Left ventricle myocardium inferior (tissue), 1 donor: ENCODE measurements at places on chromosomes 11 and 22. TPM values are rescaled to one million over a fixed set of nuclear protein-coding genes. Genes with fewer than 3 reads are reported as not detected.

DNA sequence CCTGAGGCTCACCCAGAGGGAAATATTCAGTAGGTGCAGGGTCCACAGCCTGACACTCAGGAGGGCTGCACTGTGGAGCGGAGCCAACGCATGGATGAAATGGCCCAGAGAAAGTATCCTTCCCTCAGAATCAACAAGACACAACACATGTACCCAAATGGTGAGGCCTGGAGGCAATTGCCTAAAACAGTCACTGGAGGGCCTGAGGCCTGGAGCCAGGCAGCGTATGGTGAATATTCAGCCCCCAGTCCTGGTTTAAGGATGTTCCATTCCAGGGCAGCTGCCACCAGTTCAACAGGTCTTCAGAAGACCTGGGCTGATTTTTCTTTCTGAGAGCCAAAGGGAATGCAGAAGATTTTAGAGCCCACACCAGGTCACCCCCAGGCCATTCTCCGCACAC is 264.8 kb downstream of the INSC start:
- no peak for DNase-seq

The APOL4 gene
- 4.7 TPM for total RNA-seq

GRCh38 chr11:34028425-34028824 is 23.1 kb upstream of the CAPRIN1 start:
- peak; percentile 33 for DNase-seq

The C11orf87 gene
- 0.14 TPM for total RNA-seq

GRCh38 chr11:67468456-67468758 is 644 bp downstream of the TMEM134 start:
- DNase-seq: no peak

GRCh38 chr11:87127101-87127500 is 89.4 kb downstream of the TMEM135 start:
- DNase-seq: no peak

DNA sequence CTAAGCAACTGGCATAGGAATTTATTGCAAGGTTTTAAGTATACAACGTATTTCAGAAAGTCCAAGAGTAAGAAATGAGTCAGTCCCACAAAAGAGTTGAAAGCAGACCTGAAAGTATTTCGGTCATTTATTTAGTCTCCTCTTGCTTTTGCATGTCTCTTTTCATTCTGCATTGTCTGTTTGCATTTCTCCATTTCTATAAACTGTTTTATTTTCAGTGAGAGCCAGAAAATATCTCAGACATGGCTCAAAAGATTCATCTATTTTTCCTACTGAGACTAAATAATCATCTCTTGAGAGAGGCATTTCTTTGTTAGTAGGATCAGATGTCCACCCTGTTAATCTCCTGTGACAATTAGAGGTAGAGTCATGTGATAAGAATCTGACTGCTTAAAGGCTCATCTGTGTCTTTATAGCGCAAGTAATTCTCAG is 219.1 kb upstream of the CCDC179 start:
- no peak for DNase-seq

The GRAMD1B gene
- total RNA-seq: 31.8 TPM

GRCh38 chr22:42752230-42752746 is 31.6 kb upstream of the A4GALT start:
- no peak for DNase-seq

GRCh38 chr11:131626788-131627187 is 256.4 kb downstream of the NTM start:
- DNase-seq: no peak

DNA sequence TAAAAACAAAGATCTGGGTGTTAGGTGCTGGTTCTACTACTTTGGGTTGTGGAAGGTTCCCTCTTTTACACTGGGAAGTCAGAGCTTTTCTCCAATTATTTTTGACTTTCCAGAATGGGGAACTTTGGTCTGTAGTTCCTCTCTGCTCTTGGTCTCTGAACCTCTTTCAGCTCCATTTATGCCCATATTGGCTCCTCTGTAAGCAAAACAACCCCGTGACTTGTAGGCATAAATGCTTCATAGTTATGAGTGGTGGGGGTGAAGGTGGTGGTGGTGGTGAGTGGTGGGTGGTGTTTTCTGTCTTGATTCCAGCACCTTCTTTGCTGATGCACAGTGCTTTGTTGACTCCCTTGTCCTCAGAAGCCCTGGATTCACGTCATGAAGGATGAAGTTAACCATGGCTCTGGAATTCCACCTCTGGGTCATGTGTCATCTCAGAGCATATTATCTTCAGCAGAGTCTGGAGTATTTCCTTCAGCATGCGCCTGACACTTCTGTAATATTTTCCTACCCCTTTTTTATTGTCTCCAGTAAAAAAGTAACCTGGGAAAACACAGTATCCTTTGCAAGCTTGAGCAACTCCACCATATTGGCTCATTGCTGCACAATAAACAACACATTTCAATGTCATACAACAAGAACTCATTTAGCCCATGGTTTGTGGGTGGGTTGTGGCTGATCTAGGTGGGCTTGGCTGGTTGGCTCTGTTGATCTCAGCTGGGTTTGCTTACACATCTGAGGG is 24.1 kb upstream of the GRK3 start:
- DNase-seq: no peak

- DNase-seq: no peak
Measured at GRCh38 chr11:28524098-28524497, 415.9 kb downstream of the METTL15 start.

The FAM111A gene
- total RNA-seq: 9.6 TPM

The GRK3 gene
- total RNA-seq: 3.8 TPM

The JRKL gene
- 6.3 TPM for total RNA-seq

The OR5B21 gene
- total RNA-seq: not detected

The IL10RA gene
- total RNA-seq: 5.0 TPM

- DNase-seq: no peak
Measured at GRCh38 chr22:43431808-43432554, 20.2 kb downstream of the MPPED1 start.

GRCh38 chr22:26573026-26573662 is 16.8 kb downstream of the TPST2 start:
- peak; percentile 50 for DNase-seq

- DNase-seq: no peak
Measured at GRCh38 chr11:10669258-10670033, 24.1 kb downstream of the IRAG1 start.

DNA sequence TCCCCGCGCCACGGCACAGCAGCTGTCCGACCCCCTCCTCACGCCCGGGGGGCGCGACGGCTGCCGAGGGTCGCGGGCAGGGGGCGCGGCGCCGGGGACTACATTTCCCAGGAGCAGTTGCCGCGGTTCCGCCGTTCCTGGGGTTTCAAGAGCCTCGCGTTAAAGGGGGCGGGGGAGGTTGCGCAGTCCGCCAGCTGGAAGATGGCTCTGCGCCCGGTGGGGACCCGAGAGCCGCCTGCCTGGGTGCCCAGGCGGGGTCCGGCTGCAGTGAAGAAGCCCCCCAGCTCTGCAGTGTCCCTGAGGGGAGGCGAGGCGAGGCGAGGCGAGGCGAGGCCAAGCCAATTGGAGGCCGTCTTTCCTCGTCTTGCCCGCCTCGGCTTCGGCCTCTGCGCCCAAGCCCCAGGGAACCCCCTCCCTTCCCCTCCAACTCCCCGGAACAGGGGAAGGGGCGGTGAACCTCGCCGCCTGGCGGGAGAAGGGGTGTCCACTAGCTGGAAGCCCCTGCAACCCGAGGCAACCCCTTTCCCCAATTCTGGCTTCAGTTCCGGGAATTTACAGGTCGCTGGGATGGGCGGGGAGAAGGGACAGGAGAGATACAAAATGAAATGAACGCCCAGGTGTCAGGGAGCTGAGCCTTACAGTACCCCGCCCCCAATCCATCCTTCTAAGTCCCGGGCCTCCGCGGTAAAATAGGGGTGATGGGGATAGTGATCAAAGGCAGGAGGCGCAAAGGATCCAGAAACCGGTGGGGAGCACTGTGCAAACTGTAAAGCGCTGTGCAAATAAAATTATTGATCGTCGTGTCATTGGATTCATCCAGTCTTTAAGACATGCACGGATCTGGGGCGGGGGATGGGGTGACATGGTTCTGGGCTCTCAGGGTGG is 5.2 kb upstream of the GCAT start:
- peak; percentile 70 for DNase-seq

DNA sequence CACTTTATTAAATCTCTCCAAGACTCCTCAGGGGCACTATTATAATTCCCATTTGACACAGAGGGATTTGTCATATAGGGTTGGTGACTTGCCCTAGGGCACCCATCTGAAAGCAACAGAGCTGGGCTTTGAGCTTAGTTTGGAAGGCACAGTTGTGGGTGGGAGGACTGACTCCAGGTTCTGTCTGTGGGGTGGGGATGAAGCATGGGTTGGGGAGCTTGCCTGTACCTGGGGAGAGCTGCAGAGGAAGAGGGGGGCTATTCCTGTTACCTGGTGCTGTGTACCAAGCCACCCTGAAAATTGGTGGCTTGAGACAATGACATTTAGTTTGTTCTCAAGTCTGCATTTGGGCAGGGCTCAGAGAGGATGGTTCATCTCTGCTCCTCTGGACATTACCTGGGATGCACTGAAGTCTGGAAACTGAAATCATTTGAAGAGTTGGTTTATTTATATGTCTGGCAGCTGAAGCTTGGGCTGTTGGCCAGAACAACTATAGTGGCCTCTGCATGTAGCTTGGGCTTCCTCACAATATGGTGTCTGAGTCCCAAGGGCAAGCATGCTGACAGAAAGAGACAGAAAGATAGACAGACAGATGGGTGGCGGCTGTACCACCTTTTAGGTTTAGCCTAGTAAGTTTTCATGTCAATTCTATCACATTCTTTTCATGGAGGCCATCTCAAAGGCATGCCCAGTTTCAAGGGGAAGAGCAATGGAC is 44.9 kb downstream of the LRRC32 start:
- DNase-seq: no peak

GRCh38 chr11:118581057-118581456 is 8.8 kb downstream of the ARCN1 start:
- no peak for DNase-seq

The MRGPRX3 gene
- not detected for total RNA-seq

GRCh38 chr22:22031183-22031945 is 48.8 kb upstream of the TOP3B start:
- no peak for DNase-seq

DNA sequence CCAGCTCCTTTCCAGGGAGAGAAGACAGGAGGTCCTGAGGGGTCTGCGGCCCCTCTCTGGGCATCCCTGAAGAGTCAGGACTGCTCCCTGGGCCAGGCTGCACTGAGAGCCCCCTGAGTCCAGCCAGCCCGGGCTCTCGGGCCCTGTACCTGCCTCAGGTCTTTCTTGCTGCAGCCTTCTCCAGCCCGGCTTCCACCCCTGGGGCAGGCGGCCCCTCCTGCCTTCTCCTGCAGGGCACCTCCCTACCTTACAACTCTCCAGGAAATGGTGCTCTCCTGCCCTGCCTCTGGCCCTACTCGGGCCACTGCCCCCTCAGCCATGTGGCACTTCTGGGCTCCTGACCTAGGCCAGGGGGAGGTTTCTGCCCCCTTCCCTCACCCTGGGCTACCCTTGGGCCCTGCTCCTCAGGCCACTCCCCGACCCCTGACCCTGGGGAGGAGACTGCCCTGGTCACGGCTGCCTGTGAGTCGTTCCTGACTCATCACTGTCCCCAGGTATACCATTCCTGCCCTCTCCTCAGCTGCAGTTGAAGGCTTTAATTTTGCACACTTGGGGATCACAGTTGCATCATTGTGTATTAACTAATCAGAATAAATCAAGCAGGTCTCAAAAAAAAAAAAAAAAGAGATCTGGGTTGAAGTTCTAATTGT is 251.1 kb downstream of the NXPE2 start:
- DNase-seq: no peak

The CRYBA4 gene
- total RNA-seq: not detected

GRCh38 chr22:44431256-44431655 is 66.8 kb downstream of the RTL6 start:
- no peak for DNase-seq

- DNase-seq: peak; percentile 93
Measured at GRCh38 chr11:65498977-65499712, at the start of gene MALAT1. Gene MALAT1 (plus strand): TSS chr11:65499045.

The CRYBB2 gene
- total RNA-seq: not detected

- no peak for DNase-seq
Measured at GRCh38 chr11:102230186-102230585, 87.1 kb upstream of the BIRC3 start.

GRCh38 chr22:37744589-37744988 is 47.7 kb downstream of the TRIOBP start:
- no peak for DNase-seq

- DNase-seq: no peak
Measured at GRCh38 chr11:98456308-98456680, 564.5 kb upstream of the CNTN5 start.

The PI4KA gene
- total RNA-seq: 40.5 TPM

- no peak for DNase-seq
Measured at GRCh38 chr22:30894371-30894740, 74.2 kb downstream of the MORC2 start.

DNA sequence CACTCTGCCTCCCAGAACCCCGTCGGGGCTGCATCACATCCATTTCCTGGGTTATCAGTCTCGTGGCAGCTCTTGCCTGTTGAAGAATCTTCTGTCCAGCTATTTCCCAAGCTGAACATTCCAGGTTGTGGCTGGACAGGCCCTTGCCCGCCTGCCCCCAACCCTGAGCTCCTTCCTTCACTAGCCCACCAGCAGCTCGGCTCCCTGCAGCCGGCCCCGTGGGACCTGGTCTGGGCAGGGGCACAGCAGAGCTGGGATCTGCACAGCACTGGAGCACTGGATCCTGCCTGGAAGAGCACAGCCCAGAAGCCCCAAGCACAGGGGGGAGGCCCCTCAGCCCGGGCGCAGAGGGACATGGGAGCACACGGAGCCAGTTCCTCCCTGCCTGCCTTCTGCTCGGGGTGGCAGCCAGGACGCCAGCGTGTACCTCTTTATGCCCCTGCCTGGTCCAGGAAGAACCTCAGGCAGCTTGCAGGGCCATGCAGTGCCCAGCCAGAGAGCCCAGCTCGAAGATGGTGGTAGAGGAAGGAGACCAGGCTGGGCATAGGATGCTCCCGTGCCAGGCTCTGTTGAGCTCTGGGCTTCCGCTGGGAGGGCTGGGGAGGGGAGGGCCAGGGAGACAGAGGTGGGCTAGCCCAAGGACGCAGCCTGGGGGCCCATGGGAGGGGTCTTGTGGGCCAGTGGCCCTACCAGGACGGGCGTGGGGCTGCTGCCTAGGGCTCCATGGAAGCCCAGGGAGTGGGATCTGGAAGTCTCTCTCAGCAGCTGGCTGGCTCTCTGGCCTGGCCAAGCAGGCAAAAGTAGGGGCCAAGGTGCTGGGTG is 16.6 kb upstream of the GNB1L start:
- DNase-seq: no peak

- DNase-seq: no peak
Measured at GRCh38 chr22:36930041-36930935, 16.9 kb downstream of the CSF2RB start.

The MYEOV gene
- not detected for total RNA-seq
